Glomerular endothelial cell (primary cell): ENCODE measurements at places on chromosomes 3 and 15. TPM values are rescaled to one million over a fixed set of nuclear protein-coding genes. Genes with fewer than 3 reads are reported as not detected.

- DNase-seq, result no peak
These were observed 17.1 kb downstream of the CD80 start for GRCh38 chr3:119542168-119542767.

- no peak for DNase-seq
These were observed 44.4 kb downstream of the ADAMTSL3 start for GRCh38 chr15:83698294-83698693.

DNA sequence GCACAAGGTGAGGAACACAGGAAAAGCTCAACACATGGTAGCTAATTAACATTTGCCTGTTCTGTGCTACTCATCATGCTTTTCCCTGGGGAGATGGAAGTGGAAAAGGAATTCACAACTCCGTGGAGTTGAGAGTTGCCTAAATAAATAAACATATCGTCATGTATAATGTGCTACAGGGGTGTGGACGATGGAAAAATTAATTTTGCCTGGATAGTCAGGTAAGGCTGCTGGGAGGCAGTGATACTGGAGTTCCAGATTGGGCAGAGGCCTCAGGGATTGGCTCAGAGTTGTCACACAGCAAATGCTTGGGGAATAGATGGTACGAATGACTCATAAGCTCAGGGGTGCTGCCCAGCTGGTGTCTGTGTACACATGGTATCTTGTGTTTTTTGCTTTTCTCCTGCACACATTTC, 3.1 kb upstream of the ABHD6 start:
- DNase-seq, result no peak

The PLSCR2 gene
- total RNA-seq, result not detected in 2 replicates

The FBXW12 gene
- not detected in 2 replicates for total RNA-seq

DNA sequence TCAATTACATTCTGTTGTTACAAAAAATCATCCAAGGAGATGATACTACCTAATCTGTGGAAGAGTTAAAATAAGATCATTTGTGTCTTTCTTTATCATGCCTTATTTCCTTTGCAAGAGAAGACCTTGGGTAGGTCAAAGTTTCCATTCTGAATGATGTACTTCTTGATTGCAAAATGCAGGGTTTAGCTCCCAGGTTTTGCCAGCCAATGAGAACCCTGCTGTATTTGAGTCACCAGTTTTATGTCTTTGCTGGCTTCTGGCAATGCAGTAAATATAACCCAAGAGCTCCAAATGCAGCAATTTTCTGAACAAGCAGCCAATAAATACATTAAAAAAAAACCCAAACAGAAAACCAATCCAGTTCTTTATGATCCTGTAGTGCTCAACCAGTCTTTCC, 204.9 kb downstream of the CADPS start:
- DNase-seq, result no peak

GRCh38 chr15:53752406-53752805, 7.1 kb downstream of the WDR72 start:
- DNase-seq, result no peak

The FAM240A gene
- not detected in 2 replicates for total RNA-seq

DNA sequence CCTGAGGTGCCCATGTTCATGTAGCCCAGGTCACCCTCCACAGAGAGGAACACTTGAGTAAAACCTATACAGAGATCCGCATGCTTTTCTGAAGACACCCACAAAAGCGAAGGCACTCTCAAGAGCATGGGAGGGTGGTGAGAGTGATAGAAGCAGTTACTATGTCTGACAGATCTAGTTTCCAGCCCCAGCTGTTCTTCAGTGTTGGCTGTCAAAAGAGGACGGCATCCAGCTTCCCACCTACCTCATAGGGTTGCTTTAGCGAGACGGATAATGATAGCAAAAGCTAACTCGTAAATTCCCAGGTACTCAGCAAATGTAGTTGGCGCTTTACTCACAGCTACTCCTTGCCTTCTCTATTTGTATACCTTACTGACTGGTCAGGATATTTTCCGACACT, 3.0 kb upstream of the MEX3B start:
- no peak for DNase-seq

DNA sequence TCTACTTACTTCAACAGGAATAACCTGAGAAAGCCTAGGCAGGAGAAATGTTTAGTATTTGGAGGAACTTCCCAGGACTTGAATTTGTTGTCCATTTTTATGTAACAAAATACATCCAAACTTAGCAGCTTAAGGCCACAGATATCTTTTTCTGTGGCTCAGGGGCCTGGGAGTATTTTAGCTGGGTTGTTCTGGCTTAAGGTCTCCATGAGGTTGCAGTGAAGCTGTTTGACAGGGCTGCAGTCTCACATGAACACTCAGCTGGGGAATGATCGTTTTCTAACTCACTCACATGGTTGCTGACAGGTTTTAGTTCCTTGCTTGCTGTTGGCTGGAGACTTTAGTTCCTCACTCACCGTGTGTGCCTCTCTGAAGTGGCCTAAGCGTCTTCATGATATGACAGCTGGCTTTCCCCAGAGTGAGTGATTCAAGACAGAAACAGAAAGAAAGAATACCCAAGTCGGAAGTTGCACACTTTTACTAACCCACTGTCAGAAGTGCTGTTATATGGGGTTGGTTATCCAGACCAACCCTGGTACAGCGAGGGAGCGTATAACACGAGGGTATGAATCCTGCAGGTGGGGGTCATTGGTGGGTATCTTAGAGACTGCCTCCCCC, 229.7 kb upstream of the TBL1XR1 start:
- DNase-seq, result no peak

GRCh38 chr15:41510728-41511127, 2.9 kb downstream of the LTK start:
- DNase-seq, result no peak

- no peak for DNase-seq
These were observed 79.4 kb downstream of the RPLP1 start for GRCh38 chr15:69532066-69532465.

- DNase-seq, result no peak
These were observed 81.3 kb upstream of the ATP10A start for GRCh38 chr15:25944386-25944785.
